IMR-90 (cell line): ENCODE measurements at places on chromosomes 7 and 10. TPM values are rescaled to one million over a fixed set of nuclear protein-coding genes. Genes with fewer than 3 reads are reported as not detected.

The EBLN1 gene
- total RNA-seq, result not detected in 2 replicates

GRCh38 chr10:69214666-69215131, 5.4 kb upstream of the HKDC1 start:
- no peaks in the 10 kb centered on the region for H3K27me3 ChIP-seq
- no peaks in the 10 kb centered on the region for H3K4me1 ChIP-seq
- no peak overlapping the region for H3K4me3 ChIP-seq

DNA sequence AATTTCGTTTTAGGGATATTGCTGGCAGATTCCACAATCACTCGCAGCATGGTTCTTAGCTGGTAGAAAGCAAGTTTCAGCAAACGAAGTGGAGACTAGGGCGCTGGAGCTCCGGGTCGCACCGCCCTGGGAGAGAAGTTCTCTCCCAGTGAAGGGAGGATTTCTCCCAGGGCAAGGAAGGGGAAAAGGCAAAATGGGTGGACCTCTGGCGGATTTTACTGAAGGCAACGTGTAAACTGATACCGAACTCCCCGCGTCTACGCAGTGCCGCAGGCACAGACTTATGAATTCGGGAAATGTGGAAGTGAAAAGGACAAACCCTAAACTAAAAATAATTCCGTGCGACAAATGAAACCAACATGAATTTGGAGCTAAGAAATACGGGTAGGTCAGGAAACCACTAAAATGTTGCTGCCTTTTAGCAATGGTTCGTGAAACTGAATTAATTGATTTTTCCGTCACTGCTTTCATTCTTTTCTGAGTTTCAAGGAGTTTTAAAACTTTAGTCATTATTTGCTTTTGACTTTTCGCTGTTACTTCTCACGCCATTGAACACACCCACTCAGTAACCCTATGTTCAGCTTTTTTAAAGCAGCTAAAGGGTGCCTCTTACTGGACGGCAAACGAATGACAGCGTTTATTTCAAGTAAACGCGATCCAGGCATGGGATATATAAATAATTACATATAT, at the start of gene MYOF:
Gene MYOF, minus strand, starts transcription at position 190 of the 690 bp plus-strand sequence. Its CDS starts 140 bp downstream, at position 50.
- peaks cover 10% of the 10 kb centered on the region for H3K4me1 ChIP-seq
- peaks cover 4% of the 10 kb centered on the region for H3K36me3 ChIP-seq
- H3K27ac ChIP-seq, result peak within 1 kb of the TSS; percentile 100
- peak; percentile 93 for DNase-seq
- no peaks in the 10 kb centered on the region for H3K27me3 ChIP-seq

DNA sequence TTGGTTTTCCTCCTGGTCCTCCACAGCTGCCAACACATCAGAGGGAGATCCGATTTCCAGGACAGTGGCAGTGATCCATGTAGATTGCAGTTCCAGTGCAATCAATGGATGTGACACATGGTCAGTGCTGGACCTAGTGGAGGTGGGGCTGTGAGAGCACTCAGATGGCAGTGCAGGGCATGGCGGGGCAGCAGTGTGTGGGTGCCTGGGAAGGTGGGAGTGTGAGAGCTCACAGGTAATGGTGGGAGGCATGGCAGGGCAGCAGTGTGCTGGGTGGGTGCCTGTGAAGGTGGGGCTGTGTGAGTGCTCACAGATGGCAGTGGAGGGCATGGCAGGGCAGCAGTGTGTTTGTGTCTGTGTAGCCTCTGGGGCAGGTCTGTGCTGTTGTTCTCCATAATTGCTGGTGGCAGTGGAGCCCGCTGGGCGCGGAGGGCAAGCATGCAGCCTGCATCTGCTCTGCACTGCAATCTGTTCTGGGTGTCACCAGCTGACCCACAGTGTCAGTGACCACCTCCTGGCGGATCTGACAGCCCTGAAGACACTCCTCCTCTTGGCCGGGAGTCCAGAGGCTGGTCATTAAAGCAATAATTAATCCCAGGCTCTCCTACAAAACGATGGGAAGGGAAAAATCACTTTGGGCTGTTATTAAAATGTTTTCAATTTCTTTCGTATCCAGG, 8.6 kb upstream of the ADARB2 start:
- H3K27me3 ChIP-seq, result no peaks in the 10 kb centered on the region
- H3K27ac ChIP-seq, result no peak overlapping the region
- no peaks in the 10 kb centered on the region for H3K4me1 ChIP-seq
- H3K4me3 ChIP-seq, result no peak overlapping the region

The TACC2 gene
- 2.9 and 5.8 TPM in 2 replicates for total RNA-seq

- no peak overlapping the region for H3K27ac ChIP-seq
- H3K4me1 ChIP-seq, result no peaks in the 10 kb centered on the region
- no peaks in the 10 kb centered on the region for H3K36me3 ChIP-seq
- no peak overlapping the region for H3K4me3 ChIP-seq
These were observed 382.2 kb upstream of the NRP1 start for GRCh38 chr10:33716501-33717267.

DNA sequence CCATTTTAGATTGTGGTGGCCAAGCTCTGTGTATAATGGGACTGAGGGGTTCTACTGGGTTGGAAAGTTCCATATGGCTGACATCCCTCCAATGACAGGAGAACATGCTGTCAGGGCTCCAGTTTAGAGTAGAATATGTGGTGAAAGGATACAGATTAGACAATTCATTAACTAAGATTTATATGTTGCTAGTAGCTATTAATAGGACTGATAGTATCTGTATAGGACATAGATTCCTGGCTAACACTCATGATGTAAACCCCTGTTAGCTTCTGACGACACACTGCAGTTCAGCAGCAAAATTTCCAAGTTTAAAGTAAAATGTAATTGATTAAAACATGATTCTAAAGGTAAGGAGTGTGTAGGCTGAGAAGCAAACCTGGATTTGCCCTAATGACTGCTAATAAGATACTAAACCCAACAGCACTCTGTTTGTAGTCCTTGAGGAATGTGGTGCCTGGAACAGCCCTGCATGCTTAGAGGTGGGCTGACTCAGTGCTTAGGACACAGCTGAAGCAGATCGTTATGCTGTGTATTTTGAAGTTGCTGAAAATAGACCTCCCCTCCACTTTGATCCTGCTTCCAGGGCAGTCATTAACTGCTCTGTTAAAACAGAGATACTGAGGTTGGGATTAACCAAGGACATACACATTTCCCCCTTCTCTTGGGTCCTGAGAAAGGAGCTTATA, 1129.6 kb downstream of the SORCS3 start:
- H3K4me1 ChIP-seq, result no peaks in the 10 kb centered on the region
- DNase-seq, result no peak
- no peak overlapping the region for H3K27ac ChIP-seq
- no peaks in the 10 kb centered on the region for H3K36me3 ChIP-seq

GRCh38 chr7:66205741-66206090, 582 bp downstream of the TPST1 start:
- DNase-seq, result no peak
- H3K4me3 ChIP-seq, result peak overlapping the region; percentile 77
- 0 out of 2 replicates have a peak, but pooled peaks cover 2% of the 10 kb centered on the region for H3K27me3 ChIP-seq
- peaks cover 8% of the 10 kb centered on the region for H3K4me1 ChIP-seq
- peak overlapping the region; percentile 74 for H3K27ac ChIP-seq
- H3K36me3 ChIP-seq, result peaks cover 10% of the 10 kb centered on the region; the same call in 1 of the 2 replicates

The PPP1R3A gene
- not detected in 2 replicates for total RNA-seq

- DNase-seq, result no peak
- no peaks in the 10 kb centered on the region for H3K27me3 ChIP-seq
- H3K4me1 ChIP-seq, result peaks cover 26% of the 10 kb centered on the region
- no peaks in the 10 kb centered on the region for H3K36me3 ChIP-seq
- peak overlapping the region; percentile 0; the same call in 1 of the 2 replicates for H3K27ac ChIP-seq
These were observed 26.6 kb upstream of the ASCC1 start for GRCh38 chr10:72242675-72243074.

DNA sequence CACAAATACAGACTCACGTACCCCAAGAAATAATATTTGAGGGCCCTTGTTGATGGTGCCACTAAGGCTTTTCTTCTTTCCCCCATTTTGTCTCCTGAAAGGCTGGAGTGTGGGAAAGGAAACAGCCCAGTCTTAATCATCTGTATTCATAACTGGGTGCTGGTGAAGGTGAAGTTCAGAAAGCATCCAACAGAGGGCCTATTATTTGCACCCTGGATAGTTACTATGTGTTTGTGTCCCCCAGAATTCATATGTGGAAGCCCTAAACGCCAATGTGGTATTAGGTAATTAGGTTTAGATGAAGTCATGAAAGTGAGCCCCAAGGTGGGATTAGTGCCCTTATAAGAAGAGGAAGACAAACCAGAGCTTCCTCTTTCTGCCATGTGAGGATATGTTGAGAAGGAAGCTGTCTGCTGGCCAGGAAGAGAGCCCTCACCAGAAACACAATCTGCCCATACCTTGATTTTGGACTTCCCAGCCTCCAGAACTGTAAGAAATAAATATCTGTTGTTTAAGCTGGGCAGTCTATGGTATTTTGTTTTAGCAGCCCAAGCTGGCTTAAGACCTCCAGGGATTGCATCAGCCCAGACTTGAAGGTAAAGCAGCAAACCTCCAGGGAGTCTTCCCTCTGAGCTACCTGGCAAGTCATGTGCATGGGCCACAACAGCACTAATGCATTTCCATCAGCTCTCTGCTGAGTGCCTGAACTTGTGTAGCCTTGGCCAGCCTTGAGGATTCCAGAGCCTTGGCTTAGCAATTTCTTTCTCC, 90.0 kb upstream of the ADRB1 start:
- DNase-seq, result no peak
- H3K4me3 ChIP-seq, result no peak overlapping the region
- no peak overlapping the region for H3K27ac ChIP-seq
- H3K27me3 ChIP-seq, result no peaks in the 10 kb centered on the region
- peaks cover 11% of the 10 kb centered on the region for H3K4me1 ChIP-seq

- no peaks in the 10 kb centered on the region for H3K27me3 ChIP-seq
- no peak overlapping the region for H3K4me3 ChIP-seq
- H3K4me1 ChIP-seq, result no peaks in the 10 kb centered on the region
These were observed 346.7 kb upstream of the ANKRD30A start for GRCh38 chr10:36778651-36779050.

DNA sequence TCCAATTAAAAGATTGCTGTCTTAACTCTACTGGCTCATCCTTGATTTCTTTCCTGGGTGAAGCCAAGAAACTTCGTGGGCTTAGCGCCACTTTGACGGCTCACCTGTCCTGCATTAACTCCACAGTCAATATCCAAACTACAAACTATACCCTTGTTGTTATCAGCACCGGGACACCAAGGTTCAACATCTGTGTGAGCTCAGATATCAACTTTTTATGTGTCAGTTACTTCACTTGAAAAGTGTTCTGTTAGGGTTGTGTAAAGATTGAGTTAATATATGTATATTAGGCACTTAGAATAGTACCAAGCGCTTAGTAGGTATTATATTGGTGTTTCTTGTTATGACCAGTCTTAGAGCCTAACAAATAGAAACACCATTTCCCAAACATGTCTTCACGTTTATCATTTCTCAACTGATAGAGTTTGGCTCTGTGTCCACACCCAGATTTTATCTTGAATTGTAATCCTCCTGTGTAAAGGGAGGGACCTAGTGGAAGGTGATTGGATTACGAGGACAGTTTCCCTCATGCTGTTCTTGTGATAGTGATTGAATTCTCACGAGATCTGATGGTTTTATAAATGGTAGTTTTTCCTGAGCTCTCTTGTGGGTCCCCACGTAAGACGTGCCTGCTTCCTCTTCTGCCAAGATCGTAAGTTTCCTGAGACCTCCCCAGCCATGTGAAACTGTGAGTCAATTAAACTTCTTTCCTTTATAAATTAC, 19.0 kb upstream of the ST8SIA6 start:
- H3K27ac ChIP-seq, result no peak overlapping the region
- H3K4me1 ChIP-seq, result 0 out of 2 replicates have a peak, but pooled peaks cover 3% of the 10 kb centered on the region
- H3K27me3 ChIP-seq, result no peaks in the 10 kb centered on the region
- H3K36me3 ChIP-seq, result no peaks in the 10 kb centered on the region

GRCh38 chr10:73756183-73756582, 12.0 kb downstream of the SEC24C start:
- H3K27ac ChIP-seq, result no peak overlapping the region
- DNase-seq, result no peak
- no peak overlapping the region for H3K4me3 ChIP-seq
- no peaks in the 10 kb centered on the region for H3K27me3 ChIP-seq
- H3K36me3 ChIP-seq, result peaks cover 42% of the 10 kb centered on the region
- H3K4me1 ChIP-seq, result peaks cover 2% of the 10 kb centered on the region

The AGAP6 gene
- 1.9 and 2.3 TPM in 2 replicates for total RNA-seq

The GPR15LG gene
- not detected in 2 replicates for total RNA-seq

GRCh38 chr10:113058523-113059370, 108.7 kb downstream of the TCF7L2 start:
- H3K27me3 ChIP-seq, result no peaks in the 10 kb centered on the region
- peaks cover 2% of the 10 kb centered on the region for H3K36me3 ChIP-seq
- DNase-seq, result peak; percentile 78
- H3K27ac ChIP-seq, result peak overlapping the region; percentile 95
- peaks cover 34% of the 10 kb centered on the region for H3K4me1 ChIP-seq

GRCh38 chr10:58885686-58886345, 290.6 kb upstream of the PHYHIPL start:
- no peaks in the 10 kb centered on the region for H3K36me3 ChIP-seq
- H3K27ac ChIP-seq, result no peak overlapping the region
- H3K4me1 ChIP-seq, result no peaks in the 10 kb centered on the region
- no peak overlapping the region for H3K4me3 ChIP-seq
- DNase-seq, result no peak

DNA sequence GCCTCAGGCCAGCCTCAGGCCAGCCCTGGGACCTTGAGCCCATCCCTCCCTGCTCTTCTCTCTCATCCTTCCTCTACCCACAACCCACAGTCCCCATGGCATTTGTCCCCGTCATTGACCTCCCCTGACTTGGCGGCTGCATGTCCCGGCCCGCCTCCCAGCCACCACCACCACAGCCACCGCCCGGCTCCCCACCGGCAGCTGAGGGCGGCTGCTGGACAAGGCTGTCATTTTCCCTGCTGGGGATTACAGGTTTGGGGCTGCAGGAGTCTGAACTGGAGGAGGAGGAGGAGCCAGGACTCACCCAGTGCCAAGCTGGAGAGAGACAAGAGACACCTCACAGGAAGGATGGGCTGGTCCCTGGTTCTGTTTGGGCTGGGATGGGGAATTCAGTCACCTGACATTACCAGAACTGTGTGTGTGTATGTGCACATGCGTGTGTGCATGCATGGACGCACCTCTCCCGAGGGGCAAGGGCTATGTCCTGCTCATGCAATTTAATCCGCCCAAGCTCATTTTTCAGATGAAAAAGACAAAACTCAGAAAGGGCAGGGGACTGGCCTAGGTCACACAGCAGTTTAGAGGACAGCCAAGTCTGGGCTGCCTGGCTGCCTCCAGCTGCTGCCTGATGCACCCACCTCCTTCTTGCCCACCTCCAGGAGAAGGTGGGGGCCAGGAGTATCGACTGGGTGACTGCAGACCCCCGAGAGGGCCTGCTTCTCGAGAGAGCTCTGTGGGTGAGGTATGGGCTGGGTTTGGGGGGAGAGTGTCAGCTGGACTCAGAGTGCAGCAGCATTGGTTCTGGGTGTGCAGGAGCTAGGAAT, 113.1 kb downstream of the ZMIZ1 start:
- H3K27me3 ChIP-seq, result no peaks in the 10 kb centered on the region
- no peak for DNase-seq
- H3K36me3 ChIP-seq, result peaks cover 9% of the 10 kb centered on the region
- H3K4me1 ChIP-seq, result peaks cover 74% of the 10 kb centered on the region

DNA sequence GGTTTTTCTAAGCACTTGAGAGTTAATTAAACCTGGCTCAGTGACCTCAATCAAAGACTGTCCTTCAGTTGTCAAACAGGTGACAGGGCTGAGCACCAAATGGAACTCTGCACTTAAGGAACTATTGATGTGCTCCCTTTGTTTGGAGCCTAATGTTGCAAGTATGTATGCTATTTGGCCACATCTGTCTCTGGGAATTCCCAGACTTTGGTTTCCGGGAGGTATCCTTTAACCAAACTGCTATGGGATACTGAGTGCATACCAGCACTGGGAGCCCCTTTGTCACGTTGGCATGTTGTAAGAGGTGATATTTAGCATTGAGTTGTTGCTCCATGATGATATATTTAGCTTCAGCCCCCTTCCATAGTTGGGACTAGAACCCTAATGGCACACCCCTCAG, 25.2 kb downstream of the ASZ1 start:
- H3K27me3 ChIP-seq, result no peaks in the 10 kb centered on the region
- no peak overlapping the region for H3K27ac ChIP-seq
- peak; percentile 35 for DNase-seq
- H3K4me1 ChIP-seq, result peaks cover 2% of the 10 kb centered on the region; the same call in 1 of the 2 replicates
- H3K36me3 ChIP-seq, result no peaks in the 10 kb centered on the region

The EN2 gene
- total RNA-seq, result not detected in 2 replicates

The PNLIPRP1 gene
- total RNA-seq, result not detected in 2 replicates
